ENCODE measurements at places on chromosomes 3 and 15. TPM values are rescaled to one million over a fixed set of nuclear protein-coding genes. Genes with fewer than 3 reads are reported as not detected.

- H3K27me3 ChIP-seq = peaks cover 3% of the 10 kb centered on the region
- H3K27ac ChIP-seq = no peak overlapping the region
- H3K4me1 ChIP-seq = peaks cover 8% of the 10 kb centered on the region
- H3K4me3 ChIP-seq = no peak overlapping the region
Measured at GRCh38 chr3:100463002-100463401, 29.4 kb upstream of the TMEM45A start.

GRCh38 chr3:168823466-168823865, 727.7 kb upstream of the GOLIM4 start:
- no peak overlapping the region for H3K27ac ChIP-seq
- DNase-seq = no peak
- no peak overlapping the region for H3K4me3 ChIP-seq
- H3K27me3 ChIP-seq = no peaks in the 10 kb centered on the region
- H3K36me3 ChIP-seq = no peaks in the 10 kb centered on the region
- H3K4me1 ChIP-seq = no peaks in the 10 kb centered on the region

TMC3 gene
- not detected for total RNA-seq

ITIH3 gene
- total RNA-seq = not detected

ITIH1 gene
- not detected for total RNA-seq

CPNE9 gene
- total RNA-seq = not detected

SCAANT1 gene
- total RNA-seq = not detected

TNNC1 gene
- 2.1 TPM for total RNA-seq
